CD4-positive, alpha-beta T cell treated with Interleukin-15 for 4 hours (primary cell): ENCODE measurements at places on chromosomes 16 and 17.

DNA sequence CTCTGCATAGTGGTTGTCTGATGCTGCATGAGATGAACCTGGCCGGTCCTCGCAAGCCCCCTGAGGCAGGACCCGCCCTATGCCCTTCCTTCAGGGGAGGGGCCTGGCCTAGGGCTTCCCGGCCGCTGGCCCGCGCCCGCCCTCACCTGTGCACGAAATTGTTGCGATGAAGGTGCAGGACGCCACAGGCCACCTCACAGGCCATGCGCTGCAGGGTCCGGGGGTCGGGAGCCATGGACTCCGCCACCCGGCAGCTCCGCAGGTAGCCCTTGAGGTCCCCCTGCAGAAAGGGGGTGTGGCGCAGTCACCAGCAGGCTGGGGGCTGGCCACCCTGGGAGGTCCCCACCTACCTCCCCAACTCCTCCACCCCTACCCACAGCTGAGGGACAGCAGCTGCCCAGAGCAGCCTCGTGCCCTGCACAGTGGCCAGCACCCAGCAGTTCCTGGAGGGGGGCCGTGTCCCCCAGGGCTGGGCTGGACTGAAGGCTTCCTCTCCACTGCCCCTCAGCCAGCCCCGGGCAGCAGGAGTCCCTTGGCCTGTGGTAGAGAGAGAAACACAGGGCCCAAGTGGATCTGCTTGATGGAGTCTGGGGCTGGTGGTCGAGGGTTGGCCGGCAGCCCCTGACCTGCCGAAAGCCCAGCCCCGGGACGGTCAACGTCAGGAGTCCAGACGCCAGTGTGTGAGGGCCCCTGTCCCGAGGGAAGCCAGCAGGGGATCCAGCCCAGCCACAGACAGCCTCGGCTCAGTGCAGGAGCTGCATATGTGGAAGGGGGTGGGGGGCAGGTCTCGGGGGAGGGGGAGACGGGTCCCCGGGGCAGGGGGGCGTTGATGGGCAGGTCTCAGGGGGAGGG is 38.8 kb upstream of the PVALEF start:
- DNase-seq, result no peak

- no peak for DNase-seq
Observed at GRCh38 chr17:3512505-3513171, 36.8 kb downstream of the ASPA start.

GRCh38 chr17:30117675-30118081 is 1.1 kb downstream of the NSRP1 start:
- no peak for DNase-seq

DNA sequence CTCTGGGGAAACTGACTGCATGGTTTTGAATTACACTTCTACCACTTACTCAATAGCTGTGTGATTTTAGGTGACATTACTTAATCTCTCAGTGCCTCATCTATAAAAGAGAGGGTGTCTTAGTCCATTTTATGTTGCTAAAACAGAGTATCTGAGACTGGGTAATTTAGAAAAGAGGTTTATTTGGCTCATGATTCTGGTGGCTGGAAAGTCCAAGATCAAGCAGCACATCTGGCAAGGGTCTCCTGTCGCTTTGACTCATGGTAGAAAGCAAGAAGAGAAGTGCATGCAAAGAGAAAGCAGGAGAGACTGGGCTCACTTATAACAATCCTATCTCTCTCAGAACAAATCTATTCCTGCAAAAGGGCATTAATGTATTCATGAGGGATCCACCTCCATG is 132.4 kb upstream of the IRX5 start:
- no peak for DNase-seq

DNA sequence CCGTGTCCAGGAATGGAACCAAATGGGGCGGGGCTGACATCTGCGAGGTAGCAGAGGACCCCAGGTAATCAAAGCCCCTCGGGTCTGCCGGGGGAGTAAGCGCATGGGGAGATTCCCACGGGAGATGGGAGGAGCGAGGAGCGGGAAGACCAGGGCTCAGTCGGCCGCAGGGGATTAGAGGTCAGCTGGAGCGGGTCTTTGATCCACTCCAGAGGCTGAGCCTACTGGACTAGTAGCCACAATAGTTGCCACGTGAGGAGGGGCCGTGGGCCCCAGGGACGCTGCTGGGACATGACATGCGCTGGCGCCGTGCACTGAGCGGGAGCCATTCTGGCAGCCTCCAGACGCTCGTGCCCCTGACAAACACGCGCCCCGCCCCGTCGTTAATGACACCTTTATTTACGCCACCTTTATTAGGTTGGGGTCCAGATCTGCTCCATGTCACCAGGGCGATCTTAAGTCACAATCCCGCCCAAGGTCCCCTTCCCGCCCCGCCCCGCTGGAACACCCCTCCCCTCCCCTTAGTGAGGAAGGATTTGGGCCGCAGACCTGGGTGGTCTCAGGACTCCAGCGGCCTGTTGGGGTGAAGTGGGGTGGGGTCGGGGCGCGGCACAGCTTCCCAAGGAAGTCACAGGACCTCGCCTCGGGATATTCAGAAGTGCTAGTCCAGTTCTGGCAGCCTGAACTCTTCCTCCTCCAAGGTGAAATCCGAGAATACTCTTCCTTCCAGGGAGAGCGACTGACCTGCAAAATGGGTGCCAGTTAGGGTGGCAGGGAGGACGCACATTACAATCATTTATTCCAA is 15.0 kb downstream of the PPY start:
- no peak for DNase-seq

- DNase-seq, result no peak
Observed at GRCh38 chr17:75614556-75615270, 18.5 kb upstream of the SMIM5 start.

- DNase-seq, result no peak
Observed at GRCh38 chr17:21228111-21228510, 14.2 kb upstream of the TMEM11 start.

- peak; percentile 81 for DNase-seq
Observed at GRCh38 chr16:30458561-30459394, 13.1 kb upstream of the SEPHS2 start.

DNA sequence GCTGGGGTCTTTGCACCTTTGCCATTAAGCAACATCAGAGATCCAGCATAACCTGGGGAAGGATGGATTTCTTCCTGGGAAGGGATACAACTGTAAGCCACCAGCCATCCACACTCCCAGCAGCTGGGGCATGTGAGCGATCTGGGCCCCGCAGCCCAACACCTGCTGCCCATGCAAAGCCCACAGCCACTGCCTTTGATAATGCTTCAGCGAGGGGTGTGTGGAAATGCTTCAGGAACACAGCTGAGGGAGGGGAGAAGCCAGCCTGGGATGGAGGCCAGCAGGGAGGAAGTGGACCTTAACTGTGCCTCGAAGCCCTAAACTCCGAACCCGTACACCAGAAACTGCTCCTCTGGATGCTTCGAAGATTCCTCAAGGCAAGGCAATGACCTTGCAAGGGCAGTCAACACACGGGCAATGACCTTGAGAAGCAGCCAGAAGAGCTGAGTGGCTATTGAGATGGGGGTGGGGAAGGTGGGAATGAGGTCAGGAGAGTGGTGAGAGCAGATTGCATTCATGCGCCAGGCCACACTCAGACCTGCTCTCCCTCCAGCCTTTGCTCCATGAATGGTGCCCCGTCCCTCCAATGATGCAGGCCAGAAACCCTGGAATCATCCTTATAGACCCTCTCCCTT is 49.1 kb downstream of the KATNIP start:
- DNase-seq, result no peak

- DNase-seq, result no peak
Observed at GRCh38 chr16:85445064-85445778, 167.9 kb upstream of the GSE1 start.

GRCh38 chr16:56876048-56876447 is 11.0 kb downstream of the SLC12A3 start:
- DNase-seq, result no peak
